Stimulated activated CD4-positive, alpha-beta T cell treated with anti-CD3 and anti-CD28 coated beads, Interleukin-15, amount 100 ng/mL, for 1 hour (primary cell): ENCODE measurements at places on chromosomes 1 and 21.

DNA sequence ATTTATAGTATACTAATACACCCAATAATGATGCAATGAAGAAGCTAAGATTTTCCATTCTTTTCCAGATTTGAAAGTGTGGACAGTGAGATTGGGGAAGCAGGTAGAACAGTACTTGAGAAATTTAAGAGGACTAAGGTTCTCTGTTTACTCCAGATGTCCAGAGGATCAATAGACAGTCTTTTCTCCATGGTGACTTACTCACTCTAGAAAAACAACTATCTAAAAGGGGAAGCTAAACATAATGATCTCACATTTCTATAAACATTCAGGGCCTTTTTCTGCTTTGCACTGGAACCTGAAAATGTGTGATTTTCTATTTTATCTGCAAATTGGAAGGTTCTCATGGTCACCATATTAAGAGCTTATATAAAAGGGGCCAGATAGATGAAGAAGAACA is 93.9 kb upstream of the ZBTB18 start:
- no peak for DNase-seq

DNA sequence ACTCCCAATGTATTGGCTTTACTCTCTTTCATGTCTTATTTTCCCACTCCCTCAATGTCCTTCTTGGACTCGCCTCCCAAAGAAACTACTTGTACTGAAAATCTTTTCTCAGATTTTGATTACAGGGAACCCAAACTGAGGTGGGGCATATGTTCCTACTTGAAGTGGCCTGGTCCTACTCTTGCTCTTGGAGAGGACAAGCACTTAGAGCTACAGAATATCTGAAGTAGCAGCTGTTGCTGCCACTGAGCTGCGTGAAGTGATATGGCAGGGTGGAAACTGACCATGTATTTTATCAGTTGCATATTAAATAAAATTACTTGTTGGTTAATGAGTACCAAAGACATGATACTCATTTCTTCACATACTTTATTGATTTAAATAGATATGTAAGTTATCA is 129.5 kb downstream of the TSEN15 start:
- DNase-seq, result no peak

DNA sequence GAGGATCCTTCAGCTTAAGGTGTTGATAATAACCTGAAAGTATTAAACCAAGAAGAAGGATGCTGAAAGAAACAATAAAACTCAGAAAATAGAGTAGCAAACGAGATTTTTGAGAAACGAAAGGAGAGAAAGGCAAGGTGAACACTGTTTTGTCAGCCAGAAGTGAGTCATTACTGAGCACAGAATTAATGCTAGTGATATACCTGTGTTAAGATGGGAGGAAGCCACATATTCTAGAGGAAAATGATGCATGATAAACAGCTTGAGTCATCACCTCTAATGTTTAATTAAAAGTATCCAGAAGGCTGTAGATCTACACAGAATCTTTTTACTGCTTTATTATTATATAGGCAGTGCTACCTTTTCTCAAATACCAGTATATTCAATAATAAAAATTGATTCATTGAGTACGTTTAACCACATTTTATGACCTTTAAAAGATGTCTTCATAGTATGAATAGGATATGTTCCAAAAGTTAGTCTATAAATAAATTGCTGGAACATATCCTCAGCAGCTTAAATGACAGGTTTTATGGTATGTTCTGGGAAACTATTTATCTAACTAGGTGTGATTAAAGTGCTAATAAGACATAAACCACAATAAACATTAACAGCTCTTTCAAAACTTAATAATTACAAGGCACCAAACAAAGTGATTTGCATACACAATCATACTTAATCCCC is 10.3 kb downstream of the SH3GLB1 start:
- no peak for DNase-seq

DNA sequence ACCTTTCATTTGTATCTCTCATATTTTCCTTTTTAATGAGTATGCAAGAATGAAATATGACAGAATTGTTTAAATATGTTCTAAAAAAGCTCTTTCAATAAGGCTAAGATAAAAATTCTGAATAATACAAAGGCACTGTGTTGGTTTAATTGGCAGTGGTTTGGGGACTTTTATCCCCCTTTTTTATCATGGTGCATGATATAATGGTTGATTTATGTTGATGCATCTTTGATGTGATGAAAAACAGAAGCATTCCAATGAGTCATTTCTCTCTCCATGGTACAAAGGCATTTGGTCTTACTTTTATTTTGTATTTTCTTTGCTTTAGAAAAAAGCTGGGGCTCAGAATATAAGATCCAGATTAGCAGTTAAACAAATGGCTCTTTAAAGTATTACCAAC is 127.2 kb upstream of the GREM2 start:
- DNase-seq, result no peak

- no peak for DNase-seq
Observed at GRCh38 chr1:240811256-240811655, 199.3 kb upstream of the GREM2 start.

GRCh38 chr1:205172729-205173366 is 38.7 kb downstream of the DSTYK start:
- no peak for DNase-seq

DNA sequence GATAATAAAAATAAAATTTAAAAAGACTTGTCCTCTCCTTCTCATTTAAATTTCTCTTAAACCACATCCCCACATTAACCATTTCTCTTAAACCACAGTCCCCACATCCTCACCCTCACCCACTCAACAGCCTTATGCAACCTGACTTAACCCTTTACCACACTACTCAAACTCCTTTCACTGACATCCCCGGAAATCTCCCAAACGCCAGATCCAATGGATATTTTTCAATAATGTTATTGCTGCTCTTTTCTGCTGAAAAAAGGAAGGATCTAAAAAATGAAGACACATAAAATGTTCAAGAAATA is 54.2 kb upstream of the EEIG2 start:
- no peak for DNase-seq

GRCh38 chr1:45473302-45473701 is 17.7 kb downstream of the TESK2 start:
- no peak for DNase-seq

DNA sequence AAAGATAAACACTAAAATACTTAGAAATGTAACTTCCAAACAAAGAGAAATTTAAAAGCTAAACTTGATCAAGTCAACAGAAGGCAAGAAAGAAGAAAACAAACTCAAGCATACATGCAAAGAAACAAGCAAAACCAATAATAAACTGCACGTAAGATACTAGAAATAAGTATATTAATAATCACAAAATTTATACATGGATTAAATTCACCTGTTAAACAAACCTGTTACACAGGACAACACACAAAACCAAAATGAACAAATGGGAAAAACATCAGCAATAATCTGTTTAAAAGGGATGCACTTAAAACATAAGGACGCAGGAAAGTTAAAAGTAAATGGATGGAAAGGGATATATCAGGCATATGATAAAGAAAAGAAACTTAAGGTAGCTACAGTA is 165.8 kb downstream of the CDC42BPA start:
- DNase-seq, result no peak

- no peak for DNase-seq
Observed at GRCh38 chr1:99717005-99717404, 49.4 kb downstream of the FRRS1 start.
